Gastrocnemius medialis (tissue), 4 donors: ENCODE measurements at places on chromosomes 2 and 18. TPM values are rescaled to one million over a fixed set of nuclear protein-coding genes. Genes with fewer than 3 reads are reported as not detected.

The ACMSD gene
- not detected for total RNA-seq

- no peak for DNase-seq
Observed at GRCh38 chr2:11122380-11122779, 32.9 kb upstream of the SLC66A3 start.

DNA sequence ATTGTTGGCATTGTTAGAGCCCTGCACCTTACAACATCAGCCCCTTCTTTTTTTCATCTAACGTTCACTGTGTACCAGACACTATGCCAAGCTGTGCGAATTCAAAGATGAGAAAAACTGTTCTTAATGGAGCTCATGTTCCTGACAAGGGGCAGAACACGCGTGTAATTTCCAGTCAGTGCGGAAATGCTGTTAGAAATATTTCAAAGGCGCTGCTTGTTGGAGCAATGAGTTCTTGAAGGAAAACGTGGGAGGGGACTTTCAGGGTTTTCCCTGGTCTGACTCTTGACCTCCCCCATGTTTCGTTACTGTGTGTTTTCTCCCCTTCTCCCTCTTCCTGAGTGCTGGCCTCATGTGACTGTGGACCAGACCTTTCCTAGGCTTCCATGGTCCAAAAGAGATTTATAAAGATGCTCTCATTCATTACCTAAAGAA, 1.5 kb downstream of the MTHFD2 start:
- no peak for DNase-seq

The CCDC74B gene
- 0.42 TPM for total RNA-seq

- peak; percentile 81 for DNase-seq
Observed at GRCh38 chr2:61660511-61661388, 122.6 kb upstream of the XPO1 start.

DNA sequence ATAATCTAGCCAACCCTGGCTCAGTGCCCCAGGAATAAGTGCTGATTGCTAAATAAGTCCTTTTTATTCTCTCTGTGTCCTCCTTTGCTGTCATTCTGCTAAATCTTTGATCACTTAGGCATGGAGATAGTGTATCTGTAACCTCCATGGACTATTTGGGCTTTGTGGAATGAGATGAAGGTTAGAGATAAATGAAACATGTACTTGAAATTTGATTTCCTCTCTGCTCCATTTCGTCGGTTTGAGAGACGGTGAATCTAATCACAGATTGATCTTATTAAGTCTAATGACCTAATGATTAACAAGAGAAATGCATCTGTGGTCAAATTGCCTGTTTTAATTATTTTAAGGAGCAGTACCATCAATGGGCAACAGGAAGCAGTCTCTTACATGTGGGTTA, 159.2 kb downstream of the RIT2 start:
- DNase-seq: no peak

DNA sequence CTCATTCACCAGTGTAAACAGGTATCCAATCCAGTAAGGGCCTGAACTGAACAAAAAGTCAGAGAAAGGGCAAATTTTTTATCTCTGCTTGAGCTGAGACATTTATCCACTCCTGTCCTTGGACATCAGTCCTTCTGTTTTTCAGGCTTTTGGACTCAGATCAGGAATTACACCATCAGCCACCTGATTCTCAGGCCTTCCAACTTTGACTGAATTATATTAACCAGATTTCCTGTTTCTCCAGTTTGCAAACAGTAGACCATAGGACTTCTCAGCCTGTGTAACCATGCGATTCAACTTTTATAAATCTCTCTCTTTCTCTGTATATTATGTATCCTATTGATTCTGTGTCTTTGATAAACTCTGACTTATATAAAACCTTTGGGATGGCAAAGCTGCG, 289.3 kb upstream of the CDH2 start:
- no peak for DNase-seq

DNA sequence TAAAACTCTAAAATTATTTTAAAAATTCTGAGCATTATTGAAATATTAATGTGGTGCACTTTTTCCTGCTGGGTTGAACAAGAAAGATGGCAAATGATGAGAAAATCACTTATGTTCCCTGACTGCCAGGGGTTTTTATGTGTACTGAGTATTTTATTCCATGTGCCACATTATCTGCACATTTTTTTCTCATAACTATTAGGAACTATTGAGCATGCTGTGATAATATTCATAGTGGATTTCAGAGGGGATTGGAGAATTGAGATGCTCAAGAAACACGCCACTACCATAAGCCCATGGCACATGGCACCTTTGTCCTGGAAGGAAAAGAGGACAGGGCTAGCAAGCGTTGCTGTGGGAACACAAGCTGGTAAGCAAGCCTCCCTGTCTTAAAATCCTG, 478.5 kb upstream of the GYPC start:
- DNase-seq: no peak

- DNase-seq: no peak
Observed at GRCh38 chr2:111640480-111640879, 243.5 kb downstream of the ANAPC1 start.

The MCM6 gene
- 5.0 TPM for total RNA-seq

GRCh38 chr2:71524476-71524875, 71.1 kb downstream of the DYSF start:
- DNase-seq: no peak

The ABCG5 gene
- not detected for total RNA-seq

The HRH4 gene
- not detected for total RNA-seq

DNA sequence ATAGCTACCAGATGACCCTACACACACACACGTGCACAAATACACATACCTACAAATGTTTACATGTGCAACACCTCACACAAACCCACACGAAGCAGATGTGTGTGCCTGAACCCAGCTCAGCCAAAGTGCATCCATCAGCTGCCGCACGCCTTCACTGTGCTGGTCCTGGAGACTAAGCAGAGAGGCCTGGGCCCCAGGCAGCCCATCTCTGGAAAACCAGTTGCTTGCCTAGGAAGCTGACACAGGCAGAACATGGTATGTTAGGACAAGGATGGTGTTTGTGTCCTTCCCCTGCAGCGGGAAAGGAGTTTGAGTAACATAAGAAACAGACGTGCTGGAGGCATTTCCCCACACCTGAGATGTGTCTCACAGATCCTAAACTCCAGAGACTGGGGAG, 86.7 kb downstream of the SEPTIN10 start:
- DNase-seq: no peak

DNA sequence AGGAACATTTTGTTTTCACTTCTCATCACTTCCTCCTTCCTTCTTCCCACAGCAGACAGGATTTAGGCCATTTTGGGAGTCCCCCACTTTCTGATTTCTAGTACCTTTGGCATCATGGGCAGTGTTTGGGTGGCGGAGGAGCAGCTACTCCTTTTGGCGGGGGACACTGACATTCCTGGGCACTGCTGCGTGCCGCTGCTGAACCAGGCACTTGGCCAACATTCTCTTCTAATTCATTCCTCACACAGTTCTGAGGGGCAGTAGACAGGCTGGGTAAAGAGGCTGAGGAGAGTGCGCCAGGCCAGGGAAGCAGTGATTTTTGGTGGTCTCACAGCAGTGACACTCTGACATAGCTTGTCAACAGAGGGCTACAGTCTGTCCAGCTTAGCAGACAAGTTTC, 270.2 kb downstream of the LOXHD1 start:
- DNase-seq: peak; percentile 21
